CD4-positive, alpha-beta T cell treated with Interleukin-21 for 1 hour (primary cell): ENCODE measurements at places on chromosomes 2 and 18.

DNA sequence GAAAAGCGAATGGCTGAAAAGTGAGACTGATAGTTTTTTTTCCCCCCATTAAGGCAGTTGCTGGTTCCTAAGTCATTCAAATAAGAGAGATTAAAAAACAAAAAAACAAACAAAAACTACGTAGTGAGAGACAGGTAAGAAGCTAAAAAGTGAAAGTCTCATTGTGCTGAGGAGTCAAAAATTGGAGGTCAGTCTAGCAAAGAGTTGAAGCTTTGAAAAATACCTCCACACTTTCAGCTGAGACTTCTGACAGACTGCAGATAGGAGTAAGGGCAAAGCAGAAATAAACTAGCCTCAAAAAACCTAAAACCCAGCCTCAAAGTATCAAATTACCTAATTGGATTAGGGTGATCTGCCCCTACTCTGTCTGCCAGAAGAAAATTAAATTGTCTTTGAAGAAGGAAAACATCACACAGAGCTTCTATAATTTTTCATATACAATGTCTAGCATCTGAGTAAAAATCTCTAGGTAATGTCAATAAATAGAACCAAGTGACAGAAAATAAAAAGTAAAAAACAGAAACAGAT, 10.9 kb upstream of the EIF2AK3 start:
- no peak for DNase-seq

GRCh38 chr18:1665079-1665478, 760.4 kb downstream of the ADCYAP1 start:
- no peak for DNase-seq

DNA sequence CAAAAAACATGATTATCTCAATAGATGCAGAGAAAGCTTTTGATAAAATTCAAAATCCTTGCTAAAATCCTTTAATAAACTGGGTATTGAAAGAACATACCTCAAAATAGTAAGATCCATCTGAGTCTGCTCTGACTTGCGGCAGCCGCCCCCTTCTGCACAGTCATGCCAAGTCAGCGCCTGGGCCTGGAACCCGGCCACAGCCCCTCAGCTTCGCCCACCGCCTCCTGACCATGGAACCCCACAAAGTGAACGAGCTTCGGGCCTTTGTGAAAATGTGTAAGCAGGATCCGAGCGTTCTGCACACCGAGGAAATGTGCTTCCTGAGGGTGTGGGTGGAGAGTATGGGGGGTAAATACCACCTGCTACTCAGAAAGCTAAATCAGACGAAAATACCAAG, 270.9 kb upstream of the TFPI start:
- DNase-seq: no peak

DNA sequence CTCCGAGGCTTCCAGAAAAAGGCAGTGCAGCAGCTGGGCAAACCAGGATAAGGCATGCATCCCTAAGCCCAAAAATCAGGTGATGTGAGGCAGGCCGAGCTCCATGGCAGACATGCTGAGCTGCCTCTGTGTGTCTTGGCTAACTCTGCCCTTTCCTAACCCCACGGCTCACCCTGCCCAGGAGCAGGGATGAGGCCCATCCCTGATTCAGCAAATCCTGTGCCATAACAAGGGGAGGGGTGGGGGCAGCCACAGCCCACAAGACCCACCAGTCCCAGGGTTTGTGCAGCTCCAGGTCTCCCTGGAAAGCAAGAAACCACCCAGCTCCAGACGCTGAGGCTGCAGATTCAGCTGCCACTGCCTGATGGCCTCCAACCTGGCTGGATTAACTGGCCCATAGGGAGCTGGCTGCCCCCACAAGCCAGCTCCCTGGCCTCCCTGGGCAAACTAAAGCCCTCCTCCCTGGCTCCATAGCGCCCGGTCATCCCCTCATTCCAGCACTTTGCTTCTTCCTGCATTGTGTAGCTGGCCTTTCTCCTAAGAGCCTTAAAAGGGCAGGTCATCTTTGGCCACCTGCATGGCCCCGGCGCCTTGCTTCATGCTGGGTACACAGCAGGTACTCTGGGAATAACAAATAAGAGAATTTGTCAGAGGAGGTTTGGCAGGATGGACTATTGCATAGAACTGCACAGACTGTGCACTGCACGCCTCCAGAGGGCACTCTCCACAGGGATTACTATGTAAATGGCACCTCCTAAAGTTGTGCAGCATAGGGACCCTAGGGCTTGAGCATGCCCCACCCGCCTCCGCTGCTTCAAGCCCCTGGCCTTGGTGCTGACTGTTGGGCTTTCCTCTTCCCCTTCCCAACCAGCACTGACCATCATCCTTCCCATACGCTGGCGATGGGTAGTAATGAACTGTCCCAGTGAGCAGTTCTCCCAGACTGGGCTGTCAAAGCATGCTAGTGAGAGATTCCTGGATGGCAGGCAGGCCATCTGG, 10.7 kb downstream of the STEAP3 start:
- DNase-seq: no peak

DNA sequence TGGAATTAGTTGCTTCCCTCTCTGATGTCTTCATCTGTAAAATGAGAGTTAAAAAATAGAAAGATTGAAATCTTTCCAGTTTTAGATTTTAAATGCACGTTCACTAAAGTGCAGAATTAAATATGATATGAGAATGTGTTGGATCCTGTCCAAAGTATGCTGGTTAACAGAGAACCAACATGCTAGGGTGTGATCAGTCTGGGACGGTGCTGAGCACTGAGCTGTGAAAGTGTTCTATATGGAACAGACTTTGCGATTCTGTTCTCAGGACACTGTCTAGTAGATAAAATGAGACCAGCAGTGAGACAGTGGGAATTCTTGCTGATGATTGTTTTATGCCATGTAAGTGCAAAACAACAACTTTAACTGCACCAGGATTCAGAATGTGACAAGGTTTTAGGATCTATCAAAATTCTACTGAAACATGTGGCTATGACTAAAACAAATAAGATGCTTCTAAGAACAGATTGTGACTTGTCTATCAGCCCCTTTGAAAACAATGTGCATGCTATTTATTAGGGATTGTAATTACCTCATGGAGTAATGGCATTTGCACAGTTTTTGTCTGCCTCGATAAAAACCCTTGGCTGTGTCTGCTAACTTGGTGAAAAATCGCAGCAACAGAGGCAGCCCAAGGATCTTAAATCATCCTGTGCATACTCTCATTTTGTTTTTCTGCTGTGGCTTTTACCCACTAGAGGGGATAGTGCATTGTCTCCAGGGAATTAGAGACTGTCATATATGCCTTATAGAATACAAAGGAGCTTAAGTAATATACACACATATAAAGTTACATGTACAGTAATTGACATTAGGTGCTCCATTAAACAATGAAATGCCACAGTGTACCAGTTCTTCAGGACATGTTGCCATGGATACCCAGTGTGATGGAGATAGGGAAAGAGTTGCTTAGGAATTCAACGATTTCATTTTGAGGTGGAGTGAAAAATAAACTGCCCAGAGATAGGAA, 55.1 kb downstream of the MAP3K20 start:
- no peak for DNase-seq

DNA sequence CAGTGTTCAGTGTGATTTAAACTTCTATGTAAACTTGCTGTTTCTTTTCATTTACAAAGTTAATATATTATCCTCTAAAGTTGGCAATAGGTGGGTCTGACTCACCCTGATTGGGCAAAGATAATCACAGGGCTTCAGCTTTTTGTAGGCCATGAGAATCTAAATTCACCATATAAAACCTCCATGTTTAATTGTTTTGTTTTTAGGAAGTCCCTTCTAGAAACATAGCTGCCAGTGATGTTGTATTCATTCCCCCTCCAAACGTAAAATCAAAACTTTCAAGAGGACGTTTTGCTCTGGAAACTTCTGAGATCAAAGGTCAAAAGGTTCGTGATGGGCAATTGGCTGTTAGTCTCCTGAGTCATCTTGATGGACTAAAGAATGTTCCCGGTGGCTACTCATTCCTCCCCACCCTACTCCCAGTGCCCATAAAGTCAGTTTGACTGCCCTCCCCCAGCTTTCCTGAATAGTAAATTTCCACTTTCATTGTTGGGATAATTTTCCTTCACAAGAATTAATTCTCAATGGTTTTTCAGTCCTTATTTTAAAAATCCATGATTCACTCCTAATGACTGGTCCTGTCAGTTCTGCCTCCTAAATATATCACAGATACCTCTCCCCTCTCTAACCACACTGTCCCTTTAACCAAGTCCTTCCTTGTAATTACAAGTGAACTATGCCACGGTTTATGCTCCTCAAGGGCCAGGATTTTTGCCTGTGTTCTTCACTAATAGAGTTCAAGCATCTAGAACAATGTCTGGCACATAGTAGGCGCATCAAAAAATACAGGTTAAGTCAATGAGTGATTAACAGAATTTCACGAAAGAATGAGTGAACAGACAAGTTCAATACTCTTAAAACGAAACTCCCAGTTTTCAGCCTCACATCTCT, 164.4 kb upstream of the VRK2 start:
- DNase-seq: no peak

- no peak for DNase-seq
Observed at GRCh38 chr18:59561612-59562011, 135.6 kb downstream of the CCBE1 start.
